ENCODE measurements at places on chromosomes 11 and 22.

GRCh38 chr11:97364047-97364446, 974.2 kb downstream of the JRKL start:
- no peak for DNase-seq

- DNase-seq = no peak
Observed at GRCh38 chr11:119126675-119127268, 5.4 kb downstream of the HINFP start.

GRCh38 chr11:87223816-87224215, 186.1 kb downstream of the TMEM135 start:
- no peak for DNase-seq

- no peak for DNase-seq
Observed at GRCh38 chr22:37747715-37748100, 50.9 kb downstream of the TRIOBP start.

GRCh38 chr11:64044730-64045393, 9.1 kb downstream of the FLRT1 start:
- no peak for DNase-seq

DNA sequence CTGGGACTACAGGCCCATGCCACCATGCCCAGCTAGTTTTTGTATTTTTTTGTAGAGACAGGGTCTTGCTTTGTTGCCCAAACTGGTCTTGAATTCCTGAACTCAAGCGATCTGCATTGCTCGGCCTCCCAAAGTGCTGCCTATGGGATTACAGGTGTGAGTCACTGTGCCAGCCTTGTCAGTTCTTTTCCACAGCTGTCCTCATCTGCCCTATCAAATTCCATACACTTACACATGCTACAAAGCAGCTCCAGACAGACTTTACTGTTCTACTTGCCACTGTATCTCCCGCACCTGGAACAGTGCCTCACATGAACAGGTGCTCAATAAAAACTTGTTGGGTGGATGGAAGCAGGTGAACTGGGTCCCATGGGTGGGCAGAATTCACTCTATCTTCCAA, 8.2 kb downstream of the STX5 start:
- DNase-seq = no peak

DNA sequence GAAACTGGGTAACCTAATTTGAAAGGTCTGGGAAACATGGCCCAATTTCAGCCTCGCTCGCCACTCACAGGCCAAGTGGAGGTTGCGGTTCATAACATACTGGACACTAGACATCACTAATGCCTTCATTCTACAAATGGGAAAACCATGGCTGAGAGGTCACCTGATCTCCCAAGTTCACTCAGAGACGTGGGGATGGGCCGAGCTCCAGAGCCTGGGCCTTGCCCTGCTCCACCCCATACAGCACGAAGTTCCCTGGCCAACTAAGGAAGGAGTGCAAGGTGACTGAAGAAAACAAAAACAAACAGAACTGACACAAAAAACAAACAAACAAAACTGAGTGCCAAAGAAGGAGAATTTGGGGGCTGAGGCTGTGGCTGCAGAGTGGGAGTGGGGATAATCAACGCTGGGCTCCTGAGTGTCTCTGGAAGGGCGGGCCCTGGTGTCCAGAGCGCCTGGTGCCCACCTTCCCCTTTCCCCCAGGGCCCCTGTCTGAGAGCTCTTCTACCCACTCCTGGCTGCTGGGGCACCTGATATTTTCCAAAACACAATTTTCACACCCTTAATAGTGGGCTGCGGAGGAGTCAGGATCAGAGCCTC, 46.5 kb upstream of the ADA2 start:
- no peak for DNase-seq

DNA sequence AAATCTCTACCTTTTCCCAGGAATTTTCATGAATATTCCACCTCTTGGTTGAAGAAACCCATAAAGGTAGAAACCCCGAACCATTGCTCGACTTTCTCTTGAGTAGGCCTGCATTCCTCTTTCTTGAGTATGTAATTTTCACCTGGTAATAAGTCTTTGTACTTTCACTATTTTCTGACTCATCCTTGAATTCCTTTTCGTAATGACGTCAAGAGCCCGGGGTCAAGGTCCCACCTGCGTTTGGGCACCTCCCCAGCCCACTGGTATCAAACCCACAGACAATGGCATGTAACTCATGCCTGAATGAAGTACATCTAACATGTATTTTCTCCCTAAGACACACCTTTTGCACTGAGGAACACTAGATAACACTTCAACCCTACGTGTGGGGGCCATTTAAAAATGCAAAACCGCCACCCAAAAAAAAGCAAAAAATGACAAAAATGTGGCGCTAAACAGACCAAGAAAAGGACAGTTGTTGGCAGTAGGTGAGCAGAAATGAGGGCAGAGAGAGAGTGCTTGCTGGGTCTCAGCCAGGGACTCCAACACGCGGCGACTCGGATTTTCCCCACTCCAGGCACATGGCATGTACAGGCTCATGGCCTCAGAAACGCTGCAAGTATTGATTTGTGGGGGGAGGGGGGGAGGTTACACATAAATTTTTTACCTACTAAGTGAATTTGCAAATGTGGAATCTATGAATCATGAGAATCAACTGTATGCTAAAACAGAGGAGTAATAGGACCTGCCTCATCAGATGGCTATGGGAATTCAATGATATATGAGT, 4.1 kb upstream of the C11orf24 start:
- no peak for DNase-seq

GRCh38 chr11:96162816-96163499, 180.0 kb downstream of the MAML2 start:
- no peak for DNase-seq

DNA sequence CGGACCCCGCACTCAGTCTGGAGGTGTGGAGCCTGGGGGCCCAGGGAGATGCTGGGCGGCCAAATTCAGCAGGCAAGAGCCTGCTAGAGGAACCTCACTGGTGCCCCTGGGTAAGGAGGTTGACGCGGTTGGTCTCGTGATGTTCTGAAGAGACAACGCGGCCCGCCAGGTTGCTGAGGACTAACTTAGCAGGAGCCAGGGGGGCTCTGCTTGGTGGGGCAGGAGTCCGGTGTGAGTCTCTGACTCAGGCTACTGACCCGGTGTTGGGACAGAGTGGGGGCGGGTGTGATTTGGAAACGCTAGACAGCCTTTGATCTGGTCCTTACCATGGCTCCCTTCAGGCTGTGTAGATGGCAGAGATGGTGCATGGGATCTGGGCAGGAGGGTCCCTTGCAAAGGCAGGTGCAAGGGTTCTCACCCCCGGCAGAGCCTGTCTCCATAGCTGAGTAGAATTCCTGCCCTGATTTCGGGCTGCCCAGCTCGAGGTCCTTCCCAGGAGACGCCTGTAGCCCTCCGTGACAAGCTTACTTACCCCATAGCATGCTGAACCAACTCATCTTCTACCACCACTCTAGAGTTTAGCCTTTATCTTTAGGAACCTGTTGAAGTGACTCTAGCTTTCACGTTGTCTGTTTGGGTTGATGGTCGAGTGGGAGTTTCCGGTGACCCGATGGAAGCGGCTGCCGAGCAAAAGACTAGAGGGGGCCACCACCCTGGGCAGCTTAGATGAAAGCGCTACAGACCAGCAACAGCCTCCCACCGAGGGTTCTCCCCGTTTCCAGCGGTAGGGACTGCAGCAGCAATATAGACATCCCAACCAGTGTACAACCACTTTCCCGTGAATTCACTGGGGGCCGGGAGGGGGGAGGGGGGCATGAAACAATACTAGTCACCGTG, 38.4 kb downstream of the KCNC1 start:
- no peak for DNase-seq

DNA sequence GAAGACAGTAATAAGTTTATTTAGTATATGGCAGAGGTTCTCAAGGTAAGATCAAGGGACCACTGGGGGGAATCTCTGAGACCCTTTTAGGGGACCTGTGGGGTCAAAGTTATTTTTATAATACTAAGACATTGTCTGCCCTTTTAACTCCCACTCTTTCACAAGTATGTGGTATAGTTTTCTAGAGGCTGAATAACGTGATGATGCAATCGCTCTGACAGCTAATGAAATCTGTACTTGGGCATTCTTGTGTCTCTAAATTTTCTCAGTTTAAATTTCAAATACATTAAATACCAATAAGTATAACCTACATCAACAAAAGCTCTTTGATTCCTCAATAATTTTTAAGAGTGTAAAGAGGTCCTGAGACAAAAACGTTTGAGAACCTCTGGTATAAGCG, 147.9 kb downstream of the ATG16L2 start:
- DNase-seq = no peak

Data from stimulated activated CD4-positive, alpha-beta T cell treated with anti-CD3 and anti-CD28 coated beads, Interleukin-4, amount 100 ng/mL, for 48 hours (primary cell).